ENCODE measurements at places on chromosomes 7 and 10.

DNA sequence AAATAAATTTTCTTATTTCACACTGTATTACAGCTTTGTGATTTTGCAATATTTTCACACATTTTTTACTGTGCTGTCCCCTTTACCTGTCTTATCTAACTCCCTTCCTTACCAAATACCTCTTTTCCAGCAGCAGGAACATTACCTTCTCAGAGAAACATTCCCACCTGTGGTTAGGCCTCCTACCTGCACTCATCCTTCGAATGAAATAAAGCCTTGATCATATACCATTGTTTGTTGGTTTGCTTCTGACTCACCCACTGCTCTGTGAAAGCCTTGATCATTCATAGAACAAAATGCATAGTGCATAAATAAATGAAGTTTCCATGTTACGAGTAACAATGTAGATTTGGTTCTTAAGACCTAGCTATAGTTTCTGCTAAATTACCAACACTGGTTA, 256.3 kb downstream of the ARL4A start:
- DNase-seq: no peak

DNA sequence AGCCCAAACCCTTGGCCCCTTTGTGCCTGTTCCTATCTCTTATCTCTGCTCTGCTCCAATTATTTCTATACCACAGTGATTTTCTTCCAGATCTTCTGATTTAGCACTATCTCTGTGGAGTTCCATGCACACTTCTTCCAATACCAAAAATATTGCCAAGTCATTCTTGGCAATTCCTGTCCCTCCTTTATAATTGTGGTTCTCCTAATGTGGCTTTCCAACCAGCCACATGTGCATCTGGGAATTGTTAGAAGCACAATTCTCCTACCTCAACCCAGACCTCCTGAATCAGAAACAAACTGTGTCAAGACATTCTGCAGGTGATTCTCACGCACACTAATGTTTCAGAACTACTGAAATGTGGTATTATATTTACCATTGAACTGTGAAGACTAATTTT, 447.8 kb upstream of the IGFBP3 start:
- no peak for DNase-seq

DNA sequence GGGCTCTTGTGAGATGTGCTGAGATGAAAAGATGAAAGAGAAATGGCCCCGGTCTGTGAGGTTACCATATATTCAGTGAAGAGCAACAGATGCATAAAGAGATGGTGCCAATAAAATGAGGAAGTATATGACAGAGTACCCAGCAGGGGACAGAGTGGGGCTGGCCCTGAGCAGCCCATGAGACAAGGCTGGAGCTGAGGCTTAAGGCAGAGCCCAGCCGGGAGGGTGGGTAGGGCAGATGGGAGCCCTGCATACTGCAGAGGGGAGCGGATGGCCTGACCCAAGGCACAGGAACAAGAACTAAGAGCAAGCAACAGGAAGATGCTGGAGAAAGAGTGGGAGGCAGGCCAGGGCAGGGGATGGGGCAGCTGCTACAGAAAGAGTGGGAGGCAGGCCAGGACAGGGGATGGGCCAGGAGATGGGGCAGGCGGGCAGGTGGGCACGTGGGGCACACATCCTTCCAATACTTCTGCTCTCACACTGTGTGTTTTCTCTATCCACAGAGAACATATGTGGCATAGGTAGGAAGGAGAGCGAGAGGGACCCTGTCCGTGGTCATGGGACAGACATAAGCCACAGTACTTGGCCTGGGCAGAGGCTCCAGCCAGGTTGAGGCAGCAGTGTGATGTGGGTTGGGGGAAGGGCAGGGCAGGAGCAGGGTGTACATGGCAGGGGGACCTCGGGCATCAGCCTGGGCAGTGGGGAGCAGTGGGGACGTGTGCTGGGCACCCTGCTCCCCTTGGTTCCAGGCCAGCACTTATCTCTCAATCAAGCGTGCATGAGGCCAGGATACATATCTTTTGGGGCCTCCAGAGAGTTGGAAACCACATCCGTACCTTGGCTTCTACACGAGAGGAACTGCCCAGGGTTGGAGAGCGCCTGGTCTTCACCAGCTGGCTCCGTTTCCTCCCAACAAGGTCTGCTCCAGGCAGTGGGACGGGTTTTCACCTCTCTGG, 91.6 kb upstream of the IKZF1 start:
- DNase-seq: no peak

- DNase-seq: no peak
Observed at GRCh38 chr10:119755446-119755845, 29.6 kb downstream of the INPP5F start.

GRCh38 chr7:151117565-151117964, 31.3 kb downstream of the AGAP3 start:
- DNase-seq: no peak

DNA sequence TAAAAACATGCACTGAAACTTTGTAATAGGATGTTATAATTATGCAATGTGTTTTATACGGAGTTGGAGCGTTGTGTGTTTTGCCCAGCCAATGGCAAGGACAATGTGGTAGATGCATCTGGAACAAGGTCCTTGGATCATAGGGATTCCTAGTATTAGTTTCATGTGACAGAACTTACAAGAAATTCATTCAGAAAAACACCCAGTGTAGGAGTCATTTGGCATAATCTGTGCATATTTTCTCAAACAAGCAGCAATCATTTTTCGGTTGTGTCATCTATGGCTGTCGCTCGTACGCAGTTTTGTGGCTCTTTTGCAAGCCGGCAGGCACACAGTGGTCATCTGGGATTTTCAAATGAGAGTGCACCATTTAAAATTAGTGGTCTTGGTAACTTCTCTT, 19.8 kb downstream of the CREB5 start:
- no peak for DNase-seq

GRCh38 chr10:129853562-129853903, 110.5 kb downstream of the EBF3 start:
- no peak for DNase-seq

DNA sequence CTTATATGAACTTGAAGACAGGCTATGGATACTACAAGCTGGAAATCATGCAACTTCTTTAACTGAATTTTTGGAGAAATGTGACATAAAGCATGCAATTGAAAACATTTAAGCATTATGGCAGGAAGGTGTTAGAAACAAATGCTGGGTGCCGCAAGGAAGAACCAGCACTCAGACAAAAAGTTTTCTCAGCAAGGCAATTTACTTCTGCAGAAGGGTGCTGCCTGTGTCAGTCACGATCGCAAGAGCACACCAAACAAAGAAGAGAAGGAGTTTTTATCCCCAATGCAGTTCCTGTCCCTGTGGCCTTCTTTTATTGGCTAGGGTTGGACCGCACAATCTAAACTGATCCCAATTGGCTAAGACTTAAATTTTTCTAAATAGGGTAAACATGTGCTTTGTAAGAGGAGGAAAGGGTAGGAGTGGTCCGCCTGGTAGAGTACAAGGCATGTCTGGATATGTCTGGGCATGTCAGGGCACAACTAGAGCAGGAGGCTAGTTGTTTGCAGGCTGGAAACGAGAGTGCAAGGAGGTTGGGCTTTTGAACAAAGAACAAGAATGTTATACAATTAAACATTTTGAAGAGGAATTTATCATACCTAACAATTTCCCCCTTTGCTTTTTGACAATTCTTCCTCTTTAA, 109.6 kb upstream of the FAM3C start:
- no peak for DNase-seq

Data from astrocyte of the cerebellum (primary cell).